Karpas-422 (cell line): ENCODE measurements at places on chromosomes 3 and 15. TPM values are rescaled to one million over a fixed set of nuclear protein-coding genes. Genes with fewer than 3 reads are reported as not detected.
A peak's percentile ranks its signal among the peaks of the same experiment; 100 is the strongest.

DNA sequence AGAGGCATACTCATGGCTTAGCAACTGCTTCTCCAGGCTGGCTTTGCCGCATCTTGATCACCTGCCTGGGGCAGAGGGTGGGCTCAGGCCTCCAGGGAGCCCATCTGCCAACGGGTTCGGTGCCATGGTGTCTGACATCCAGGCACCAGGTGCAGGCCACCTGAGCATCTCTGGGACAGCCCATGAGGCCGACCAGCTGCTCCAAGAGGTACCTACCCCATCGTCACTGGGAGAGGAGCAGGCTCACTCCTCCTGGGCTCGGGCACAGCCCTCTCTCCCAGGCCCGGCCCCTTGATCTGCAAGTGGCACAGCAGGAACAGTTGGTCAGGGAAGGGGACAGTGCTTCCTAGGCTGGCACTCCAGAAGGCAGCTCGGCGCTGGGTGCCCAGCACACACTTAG lies 21.9 kb downstream of the TPRA1 start:
- DNase-seq = no peak

Gene SLC24A5
- total RNA-seq = not detected in 2 replicates

GRCh38 chr15:70245932-70246622 lies 148.4 kb upstream of the TLE3 start:
- no peak for DNase-seq

DNA sequence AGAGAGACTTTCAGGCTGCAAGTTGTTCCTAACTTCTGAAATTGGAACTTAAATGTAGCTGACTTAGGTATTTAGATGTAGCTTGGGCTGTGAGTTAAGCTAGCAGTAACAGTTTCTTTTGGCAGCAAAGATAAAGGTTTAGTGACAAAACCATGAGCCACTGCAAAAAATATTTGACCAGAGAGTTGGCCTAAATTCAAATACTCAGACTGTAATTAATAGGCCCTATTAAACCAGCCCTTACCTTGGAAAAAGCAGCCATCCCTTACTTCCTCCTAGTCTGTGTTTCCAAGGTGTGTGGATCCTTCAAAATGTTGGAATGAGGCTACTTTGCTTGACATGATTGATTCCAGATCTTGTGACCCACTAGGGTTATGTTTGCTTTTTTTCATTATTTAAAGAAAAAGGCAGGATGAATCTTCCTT lies 8.2 kb downstream of the TPM1 start:
- DNase-seq = no peak

DNA sequence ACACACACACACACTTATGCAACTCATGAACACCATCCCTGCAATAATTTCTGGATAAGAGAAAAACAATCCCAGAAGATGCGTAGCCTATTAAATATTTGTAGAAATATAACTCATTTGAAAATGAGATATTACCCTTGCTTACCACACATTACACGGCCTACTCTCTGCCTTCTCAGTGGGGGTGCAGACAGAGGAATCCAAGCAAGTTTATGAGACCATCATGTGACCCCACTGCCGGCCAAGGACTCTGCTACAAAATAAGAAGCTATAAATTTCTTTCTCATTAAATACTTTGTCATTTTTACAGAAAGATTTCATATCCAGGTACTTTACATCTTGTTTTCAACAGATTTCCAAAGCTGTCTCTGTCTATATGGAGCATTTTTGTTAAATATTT lies 286.3 kb downstream of the ZNF385D start:
- no peak for DNase-seq

GRCh38 chr15:79969146-79969545 lies 1.9 kb downstream of the BCL2A1 start:
- DNase-seq = peak; percentile 25

Gene CMTM8
- 0.14 and 0.19 TPM in 2 replicates for total RNA-seq

DNA sequence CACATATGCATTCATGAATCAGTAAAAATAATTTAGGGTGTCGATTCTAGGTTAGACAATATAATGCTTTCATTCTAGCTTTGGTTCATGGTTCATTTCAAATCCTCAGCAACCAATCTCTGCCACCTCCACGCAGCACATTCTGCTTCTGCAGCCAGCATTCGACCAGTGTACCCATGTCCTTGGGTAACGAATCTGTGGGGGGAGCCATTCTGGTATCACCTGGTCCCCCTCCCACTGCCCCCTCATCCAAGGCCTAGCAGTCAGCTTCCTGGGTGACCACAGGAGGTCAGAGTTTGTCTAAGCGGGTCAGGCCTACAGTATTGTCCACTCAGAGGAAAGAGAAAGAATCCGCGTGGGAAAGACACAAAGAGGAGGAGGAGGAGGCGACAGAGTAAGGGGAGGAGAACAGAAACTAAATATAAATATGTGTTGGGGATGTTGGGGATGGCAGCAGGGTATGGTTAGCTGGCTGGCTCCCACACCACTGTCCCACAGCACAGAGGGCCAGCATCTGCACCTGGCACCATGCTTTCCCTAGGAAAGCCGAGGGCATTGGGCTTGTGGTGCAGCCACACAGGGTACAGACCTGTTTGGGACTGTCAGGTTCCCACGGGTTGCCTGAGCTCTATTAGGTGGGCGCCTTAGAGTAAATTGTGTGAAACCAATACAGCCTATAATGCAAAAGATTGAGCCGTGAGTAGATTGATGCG lies 12.1 kb downstream of the PAK6 start:
- DNase-seq = no peak

DNA sequence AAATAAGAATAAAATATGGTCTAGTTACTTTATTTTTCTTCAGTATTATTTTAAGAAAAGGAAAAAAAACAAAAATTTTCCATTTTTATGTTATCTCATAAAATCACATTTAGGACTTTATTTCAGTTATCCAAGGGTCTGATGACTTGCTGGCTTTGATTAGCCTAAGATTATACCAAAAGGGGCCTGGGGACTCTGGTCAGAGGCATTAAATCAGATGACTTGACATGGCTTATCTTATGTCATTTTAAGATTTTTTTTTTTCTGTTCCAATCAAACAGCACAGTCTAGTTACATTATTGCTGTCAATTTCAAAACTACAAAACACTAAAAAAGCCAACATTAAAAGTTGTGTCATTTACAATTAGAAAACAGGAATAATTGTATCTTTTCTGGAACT lies 725.4 kb upstream of the NR2F2 start:
- DNase-seq = no peak

Gene CCR3
- total RNA-seq = not detected in 2 replicates

DNA sequence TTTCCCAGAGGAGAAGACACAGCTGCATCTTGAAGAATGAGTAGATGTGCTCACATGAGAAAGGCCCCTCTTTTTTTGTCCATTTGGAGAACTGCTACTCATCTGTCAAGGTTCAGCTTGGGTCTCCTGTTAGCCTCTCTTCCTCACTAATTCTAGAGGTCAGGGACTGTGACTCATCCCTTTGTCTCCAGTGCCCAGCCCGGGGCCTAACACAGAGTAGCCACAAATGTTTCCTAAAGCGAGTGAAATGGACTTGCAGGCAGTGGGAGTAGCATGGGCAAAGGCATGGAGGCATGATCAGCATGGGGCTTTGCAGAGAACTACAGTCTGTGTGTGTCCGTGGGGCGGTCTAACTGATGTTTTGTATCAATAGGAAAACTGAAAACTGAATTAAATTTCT lies 33.9 kb upstream of the MRPS22 start:
- no peak for DNase-seq

- no peak for DNase-seq
Measured at GRCh38 chr3:79473993-79474392, 293.8 kb downstream of the ROBO1 start.

DNA sequence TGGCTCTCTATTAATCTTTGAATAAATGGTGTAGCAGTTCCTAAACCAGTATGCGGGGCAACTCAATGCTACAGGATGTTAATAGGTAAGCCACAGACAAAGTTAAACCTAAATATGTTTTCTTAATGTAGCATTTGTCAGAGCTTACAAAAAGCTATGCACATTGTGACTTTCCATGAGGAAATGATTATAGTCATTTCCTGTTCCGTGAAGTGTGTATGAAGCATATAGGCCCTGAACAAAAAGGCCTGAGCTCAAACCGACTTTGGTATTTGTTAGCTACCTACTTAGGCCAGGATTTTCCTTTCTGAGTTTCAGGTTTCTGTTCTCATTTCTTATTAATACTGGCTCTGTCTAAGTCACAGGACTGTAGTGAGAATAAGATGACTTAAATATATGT lies 14.2 kb downstream of the ZNF80 start:
- DNase-seq = no peak

DNA sequence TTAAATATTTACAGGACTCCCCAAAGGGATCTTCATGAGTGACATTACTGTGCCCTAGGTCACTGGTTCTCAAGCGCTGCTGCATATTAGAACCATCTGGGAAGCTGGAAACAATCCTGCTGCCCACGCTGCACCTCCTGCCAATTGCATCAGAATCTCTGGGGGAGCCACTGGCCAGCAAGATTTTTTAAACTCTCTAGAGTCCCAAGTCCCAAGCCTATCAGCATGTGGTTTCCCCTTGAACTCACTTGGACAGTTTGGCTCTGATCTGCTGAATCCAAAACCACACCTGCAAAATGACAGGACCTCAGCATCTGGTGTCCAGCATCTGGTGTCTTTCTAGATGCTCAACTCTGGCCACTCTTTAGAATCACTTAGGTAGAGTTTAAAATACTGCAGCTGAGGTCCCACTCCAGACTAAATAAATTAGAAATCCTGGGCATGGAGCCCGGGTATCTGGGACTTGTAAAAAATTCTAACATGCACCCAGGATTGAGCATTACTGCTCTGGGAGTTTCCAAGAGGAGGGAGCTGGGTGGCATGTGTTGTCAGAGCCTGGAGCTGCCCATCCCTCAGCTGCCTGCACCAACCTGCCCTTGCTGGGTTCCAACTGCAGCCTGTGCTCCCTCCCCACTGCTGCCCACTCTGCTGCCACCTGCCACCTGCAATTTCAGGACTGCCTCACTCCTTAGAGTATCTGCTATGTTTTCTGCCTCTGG lies 311.3 kb downstream of the SLC9A9 start:
- DNase-seq = no peak

DNA sequence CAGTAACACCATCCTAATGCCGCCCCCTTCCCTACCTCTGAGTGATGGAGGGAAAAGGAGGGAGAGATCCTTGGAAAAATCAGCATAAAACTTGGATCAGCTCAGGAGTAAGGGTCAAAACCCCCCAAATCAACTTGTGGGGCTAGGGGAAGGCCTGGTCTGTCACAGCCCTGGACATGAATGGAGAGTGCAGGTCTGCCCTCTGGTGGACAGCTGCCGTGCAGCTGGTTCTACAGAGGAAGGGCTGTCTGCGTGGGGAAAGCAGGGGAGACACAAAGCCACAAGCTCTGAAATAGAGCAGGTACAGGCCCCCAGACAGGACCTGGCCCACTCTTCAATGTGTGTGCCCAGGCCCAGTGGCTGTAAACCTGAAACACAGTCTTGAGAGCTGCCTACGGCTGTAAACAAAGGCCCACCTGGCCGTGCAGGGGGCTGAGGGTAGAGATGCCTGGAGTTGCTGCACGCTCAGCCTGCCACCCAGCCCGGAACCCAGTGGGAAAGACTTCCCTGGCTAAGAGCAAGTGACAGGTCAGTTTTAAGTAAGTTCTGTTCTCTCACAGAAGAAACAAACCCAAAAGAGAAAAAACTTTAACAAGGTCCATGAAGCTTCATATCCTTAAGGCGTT lies 16.4 kb downstream of the CLK3 start:
- peak; percentile 83 for DNase-seq
